DND-41 (cell line): ENCODE measurements at places on chromosomes 12 and 14.
A peak's percentile ranks its signal among the peaks of the same experiment; 100 is the strongest.

GRCh38 chr12:101485021-101485420 lies 9.9 kb downstream of the SPIC start:
- no peak for DNase-seq

GRCh38 chr12:105622220-105622619 lies 291.7 kb downstream of the C12orf75 start:
- no peak for DNase-seq

GRCh38 chr14:86779416-86779815 lies 1213.6 kb downstream of the GALC start:
- no peak for DNase-seq

- DNase-seq, result no peak
Measured at GRCh38 chr12:79317179-79317847, 373.5 kb downstream of the PAWR start.

DNA sequence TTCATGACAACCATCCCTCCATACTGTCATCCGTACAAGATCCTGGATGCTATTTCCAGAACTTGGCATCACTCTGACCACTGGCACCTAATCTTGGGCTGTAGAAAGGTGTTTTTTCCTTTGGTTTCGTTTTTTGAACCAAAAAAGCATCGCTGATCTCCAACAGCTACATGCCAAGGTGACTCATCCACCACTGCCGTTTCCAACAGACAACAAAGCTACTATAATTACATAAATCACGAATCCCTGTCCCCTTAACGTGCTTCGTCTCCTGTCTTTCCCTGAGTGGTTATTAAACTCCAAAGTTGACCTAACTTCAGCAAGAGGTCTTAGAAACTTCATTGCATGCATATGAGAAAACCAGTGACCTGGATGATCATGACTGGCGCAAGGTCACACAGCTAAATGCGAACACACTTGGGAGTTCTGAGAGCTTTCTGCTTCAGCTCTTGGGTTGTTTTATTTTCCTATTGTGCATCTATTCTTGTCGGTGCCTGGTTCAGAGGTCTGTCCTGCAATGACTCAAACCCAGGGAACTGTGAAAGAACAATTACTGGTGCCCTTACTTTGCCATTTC lies 99.9 kb downstream of the PPM1H start:
- no peak for DNase-seq

DNA sequence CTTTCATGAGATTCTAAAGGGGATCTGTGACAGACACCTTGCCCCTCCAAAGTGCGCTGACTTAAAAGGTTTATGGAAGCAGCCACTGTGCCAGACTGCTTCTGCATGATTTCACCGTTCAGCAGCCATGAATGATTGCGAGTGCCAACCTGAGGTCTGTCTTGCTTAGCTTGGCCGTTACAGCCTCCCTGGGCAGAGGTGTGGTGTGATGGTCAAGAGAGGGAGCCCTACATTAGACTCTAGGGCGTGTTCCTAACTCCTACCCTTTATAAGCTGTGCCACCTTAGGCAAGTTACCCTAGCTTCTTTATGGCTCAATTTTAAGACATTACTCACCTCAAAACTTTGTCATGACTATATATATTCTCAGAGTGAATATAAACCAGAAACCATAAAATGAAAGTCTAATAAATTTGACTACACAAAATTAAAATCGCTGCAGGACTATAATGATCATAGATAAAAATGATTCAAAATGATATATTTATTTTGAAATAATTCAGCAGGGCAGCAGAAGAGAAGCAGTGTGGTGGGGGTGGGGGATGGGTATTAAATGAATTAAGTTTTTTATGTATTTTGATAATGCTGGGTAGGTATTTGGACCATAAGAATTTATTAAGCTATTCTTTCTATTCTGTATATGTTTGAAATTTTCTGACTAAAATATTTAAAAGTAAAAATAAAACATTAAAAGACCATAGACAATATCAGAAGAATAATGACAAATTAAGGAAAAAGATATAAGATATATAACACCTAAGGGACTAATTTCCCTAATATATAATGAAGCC lies 47.7 kb upstream of the MBIP start:
- no peak for DNase-seq

DNA sequence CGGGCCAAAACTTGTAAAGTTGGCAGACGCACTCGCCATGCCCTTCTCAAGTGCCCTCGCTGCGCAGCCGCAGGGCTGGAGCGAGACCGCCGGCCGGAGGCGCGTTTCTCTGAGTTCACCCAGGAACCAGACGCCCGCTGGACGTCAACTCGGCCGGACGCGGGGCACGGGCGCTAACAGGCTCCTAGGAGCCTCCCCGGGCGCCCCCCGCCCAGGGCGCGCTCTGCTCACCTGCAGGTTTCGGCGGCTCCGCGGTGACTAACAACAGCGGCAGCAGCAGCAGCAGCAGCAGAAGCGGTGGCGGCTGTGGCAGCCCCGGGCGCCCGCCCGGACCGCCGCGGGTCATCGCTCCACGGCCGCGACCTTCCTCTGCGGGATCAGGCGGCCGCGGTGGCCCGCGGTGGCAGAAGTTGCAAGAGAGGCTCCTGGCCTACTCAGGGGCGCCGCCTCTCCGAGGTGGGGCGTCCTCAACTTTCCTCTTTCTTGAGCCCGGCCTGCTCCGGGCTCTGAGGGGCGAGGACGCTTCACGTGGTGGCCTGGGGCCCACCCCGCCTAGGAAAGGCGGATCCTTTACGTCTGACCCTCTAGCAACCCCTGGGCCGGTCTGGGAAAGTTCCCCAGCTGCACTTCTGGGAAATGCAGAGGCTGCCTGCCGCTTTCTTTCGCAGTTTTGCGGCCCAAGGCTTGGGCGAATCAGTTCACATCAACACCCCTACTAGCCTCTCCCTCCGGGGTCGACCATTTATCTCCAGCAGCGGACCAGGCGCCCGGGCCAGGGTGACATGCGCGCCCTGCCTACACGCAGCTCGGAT lies at the start of gene PLBD1:
Gene PLBD1 (minus strand): TSS at position 533 of the 812 bp plus-strand sequence. CDS start 187 bp downstream, at position 346.
- DNase-seq, result no peak

- no peak for DNase-seq
Measured at GRCh38 chr14:69980457-69981425, 101.5 kb downstream of the SMOC1 start.

DNA sequence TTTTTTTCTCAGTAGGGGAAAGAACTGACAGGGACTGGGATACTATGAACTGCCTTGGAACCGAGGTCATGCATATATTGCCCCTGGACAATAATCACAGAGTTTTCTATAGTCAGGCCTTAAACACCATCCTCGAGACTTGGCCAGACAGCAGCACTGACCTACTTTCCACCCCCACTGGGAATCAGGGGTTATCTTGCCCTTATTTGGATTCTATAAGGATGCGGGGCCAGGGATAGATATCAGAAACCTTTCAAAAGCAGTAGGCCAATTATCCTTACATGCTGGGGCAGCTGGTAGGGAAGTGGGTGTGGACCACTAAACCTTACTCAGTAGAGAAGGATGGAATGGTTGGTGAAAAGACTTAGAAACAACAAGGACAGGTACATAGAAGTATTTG lies 2.0 kb downstream of the ZNF219 start:
- DNase-seq, result no peak

DNA sequence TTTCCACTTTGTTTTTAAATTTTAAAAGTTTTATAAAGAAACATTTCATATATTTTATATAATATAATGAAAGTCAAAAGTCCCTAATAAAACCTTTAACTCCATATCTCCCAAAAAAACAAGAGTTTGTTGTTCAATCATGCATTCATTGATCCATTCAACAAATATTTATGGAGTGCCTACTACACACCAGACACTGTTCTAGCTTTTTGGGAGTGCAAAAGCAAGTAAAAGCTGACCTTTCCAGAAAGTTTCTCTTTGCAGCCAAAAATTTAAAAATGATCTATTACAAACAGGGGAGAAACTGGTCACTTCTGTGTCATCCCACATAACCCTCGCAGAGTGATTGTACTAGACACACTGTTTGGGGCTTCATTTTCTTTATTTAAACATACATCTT lies 740.0 kb upstream of the TBX3 start:
- no peak for DNase-seq

DNA sequence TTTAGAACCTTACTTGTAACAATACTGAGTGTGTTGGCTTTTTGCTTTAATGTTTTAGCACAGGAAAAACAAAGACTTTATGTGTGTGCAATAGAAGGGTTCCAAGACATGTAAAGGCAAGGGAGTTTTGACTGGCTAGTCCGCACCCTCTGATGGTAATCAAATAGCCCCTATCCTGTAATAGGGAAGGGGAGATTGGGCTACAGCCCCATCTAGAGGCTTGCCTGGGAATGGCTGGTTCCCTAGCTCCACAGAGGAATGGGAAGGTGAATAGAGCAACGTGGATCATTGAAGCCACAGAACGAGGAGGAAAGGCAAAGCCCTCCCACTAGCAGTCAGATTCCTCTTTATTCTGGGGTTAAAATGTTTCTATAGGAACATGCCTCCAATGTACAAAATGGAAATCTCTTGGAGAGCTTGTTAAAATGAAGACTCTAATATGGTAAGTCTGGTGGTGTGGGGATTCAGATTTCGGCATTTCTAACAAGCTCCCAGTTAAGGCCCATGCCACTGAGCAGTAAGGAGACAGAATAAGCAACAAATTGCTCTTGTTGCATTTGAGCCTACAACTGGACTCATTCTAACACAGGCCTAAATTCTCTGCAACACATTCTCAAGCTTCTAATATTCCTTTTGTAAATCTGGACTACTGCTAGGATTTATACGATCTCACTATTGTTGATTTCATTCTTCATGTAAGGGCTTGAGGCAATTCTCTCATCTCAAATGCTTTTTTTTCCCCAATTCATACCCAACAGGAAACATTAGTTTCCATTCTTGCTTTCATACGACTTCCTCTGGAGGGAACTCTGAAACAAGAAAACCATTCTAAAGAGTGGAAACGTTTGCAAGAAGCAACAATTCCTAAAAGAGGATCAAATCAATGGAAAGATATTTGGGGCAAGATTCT lies 57.1 kb downstream of the NIN start:
- DNase-seq, result peak; percentile 35
